SK-N-SH treated with all-trans-retinoic acid at 6 μM for 48 hours (cell line): ENCODE measurements at places on chromosomes 7 and 10.
A peak's percentile ranks its signal among the peaks of the same experiment; 100 is the strongest.

DNA sequence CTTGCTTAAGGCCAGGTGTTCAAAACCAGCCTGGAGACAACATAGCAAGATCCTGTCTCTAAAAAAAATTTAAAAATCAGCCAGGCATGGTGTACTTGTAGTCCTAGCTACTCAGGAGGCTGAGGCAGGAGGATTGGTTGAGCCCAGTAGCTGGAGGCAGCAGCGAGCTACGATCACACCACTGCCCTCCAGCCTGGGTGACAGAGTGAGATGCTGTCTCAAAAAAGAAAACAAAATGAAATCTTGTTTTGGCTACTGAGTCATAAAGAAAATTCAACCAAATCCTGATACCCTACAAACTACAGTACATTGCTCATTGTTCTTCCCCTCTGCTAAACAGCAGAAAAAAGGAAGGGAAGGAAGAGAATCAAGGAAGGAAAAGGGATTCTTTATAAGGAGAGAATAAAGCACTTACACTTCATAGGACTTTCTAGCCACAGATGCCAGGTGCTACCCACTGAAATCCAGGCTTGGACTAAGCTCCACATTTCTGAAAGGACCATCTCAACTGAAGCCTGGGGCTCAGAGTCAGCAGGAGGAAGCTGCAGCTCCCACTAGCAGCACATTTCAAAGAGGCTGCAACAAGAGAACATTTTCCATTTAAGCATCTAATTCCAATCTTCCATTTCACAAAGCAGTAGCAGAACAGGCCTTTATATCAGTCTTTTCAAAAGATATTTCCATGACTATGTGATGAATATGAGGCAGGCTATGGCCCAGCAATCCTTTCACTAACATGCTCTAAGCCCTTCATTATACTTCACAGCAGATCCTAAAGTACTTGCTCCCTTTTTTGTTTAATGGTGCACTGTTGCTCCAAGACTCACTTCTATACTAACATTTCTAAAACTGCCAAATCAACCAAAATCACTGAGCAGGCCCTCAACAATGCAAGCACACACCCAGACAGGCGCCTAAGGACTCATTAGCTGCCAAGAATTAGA, 13.5 kb downstream of the TNPO3 start:
- ATAC-seq, result peak; percentile 33; the same call in 1 of the 3 replicates

GRCh38 chr10:52452600-52453493, 138.8 kb downstream of the DKK1 start:
- no peak for ATAC-seq

DNA sequence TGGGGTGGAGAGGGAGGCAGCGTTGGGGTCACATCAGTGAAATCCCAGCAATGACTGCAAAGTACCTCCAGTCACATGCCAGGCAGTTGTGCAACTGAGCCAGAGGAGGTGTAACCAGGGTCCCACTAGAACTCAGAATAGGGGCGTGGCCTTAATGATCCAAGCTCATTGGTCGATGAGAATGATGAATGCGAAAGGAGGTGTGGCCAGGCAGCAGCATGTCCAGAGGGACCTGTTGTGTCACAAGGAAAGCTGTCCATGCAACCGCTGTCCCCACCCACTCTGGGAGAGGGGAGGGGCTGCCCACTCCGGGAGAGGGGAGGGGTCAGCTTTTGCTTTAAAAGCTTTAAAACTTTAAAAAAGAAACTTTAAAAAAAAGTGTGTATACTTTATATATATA, 25.3 kb upstream of the MTPAP start:
- no peak for ATAC-seq

GRCh38 chr7:47040795-47041347, 541.0 kb downstream of the TNS3 start:
- no peak for ATAC-seq

DNA sequence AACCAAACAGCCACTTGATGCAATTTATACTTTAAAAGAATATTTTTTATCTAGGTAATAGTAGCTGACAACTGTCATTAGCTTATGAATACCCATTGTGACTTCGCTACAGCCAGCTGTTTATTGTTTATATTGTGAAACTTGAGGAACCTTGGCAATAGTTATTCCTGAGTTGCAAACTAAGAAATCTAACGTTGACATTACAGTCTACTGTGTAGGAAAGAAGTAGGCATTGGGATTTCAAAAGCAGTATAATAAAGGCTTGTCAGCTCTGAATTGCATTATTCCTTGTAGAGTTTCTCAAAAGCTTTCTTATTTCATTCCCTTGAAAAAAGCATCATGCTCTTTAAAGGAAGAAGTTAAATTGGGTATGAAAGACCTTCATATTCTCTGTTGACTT, 42.7 kb upstream of the OIT3 start:
- ATAC-seq, result no peak

DNA sequence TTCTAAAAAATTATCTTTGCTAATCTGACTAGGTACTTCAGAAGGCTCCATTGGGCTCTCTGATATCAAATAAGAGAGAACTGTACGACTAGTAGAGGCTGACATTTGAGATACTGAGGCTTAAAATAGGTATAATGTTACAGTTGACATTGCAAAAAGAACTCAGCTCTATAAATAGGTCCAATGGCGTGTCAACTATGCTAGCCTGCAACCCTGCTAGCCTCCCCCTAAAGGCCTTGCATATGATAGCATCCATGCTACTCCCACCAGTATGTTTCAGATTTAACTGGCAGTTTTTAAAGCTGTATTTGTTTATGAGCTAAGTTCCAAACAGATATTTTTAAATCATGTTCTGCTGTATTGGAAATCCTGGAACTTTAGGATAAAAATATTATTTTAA, at the start of gene PPP1R3A:
PPP1R3A (minus strand) TSS at position 64 of the 400 bp plus-strand sequence; CDS start at position 51, 13 bp downstream.
- peak; percentile 77 for ATAC-seq

DNA sequence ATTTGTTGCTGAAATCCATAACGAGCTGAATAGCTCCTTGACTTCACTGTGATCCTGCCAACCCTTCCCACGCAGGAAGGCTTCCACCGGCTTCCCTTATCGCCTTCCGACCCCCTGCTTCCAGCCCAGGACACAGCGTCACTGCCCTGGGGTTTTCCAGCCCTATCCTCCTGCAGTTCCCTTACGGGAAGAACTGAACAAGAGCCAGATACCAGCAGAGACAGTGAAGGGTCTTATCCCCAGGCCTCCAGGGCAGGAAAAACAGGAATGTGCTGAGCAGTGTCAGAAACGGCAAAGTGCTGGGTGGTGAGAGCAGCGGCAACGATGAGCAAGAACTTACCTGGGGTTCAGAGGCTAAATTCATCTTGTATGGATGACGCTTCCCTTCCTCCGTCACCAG, 22.4 kb downstream of the PDLIM1 start:
- ATAC-seq, result no peak; the same call in 2 of the 3 replicates

GRCh38 chr7:134714470-134715205, 64.8 kb upstream of the CALD1 start:
- no peak for ATAC-seq

- no peak for ATAC-seq
Measured at GRCh38 chr7:91579837-91580236, 300.7 kb downstream of the MTERF1 start.

GRCh38 chr10:786633-787474, 97.4 kb upstream of the DIP2C start:
- ATAC-seq, result no peak
